Activated naive CD4-positive, alpha-beta T cell (primary cell): ENCODE measurements at places on chromosomes 16 and 17.

DNA sequence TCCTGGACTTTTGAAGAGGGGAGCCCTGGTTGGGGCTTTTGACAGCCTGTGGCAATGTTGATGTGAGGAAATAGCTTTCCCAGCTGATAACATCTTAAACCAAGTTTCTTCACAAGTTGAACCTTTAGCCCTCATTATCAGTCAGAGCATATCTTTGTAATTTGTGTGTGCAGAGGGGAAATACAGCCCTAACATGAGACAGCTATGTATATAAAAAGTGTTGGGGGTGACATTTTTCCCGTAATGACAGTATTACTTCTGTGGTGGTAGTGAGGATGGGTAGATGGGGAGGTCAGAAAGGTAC is 221.1 kb downstream of the FTO start:
- DNase-seq = no peak

- DNase-seq = no peak
Measured at GRCh38 chr17:17347234-17347955, 44.2 kb downstream of the NT5M start.

DNA sequence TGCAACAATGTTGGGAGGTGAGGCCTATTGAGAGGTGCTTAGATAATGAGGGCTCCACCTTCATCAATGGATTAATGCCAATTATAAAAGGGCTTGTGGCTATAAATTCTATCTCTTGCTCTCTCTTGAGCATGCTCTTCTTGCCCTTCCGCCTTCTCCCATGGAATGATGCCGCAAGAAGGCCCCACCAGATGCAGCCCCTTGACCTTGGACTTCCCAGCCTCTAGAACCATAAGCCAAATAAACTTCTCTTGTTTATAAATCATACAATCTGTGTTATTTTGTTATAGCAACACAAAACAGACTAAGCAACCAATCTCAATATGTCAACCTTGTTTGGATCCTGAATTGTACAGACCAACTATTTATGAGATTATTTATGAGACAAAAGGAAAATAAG is 20.0 kb downstream of the MYH10 start:
- DNase-seq = no peak

DNA sequence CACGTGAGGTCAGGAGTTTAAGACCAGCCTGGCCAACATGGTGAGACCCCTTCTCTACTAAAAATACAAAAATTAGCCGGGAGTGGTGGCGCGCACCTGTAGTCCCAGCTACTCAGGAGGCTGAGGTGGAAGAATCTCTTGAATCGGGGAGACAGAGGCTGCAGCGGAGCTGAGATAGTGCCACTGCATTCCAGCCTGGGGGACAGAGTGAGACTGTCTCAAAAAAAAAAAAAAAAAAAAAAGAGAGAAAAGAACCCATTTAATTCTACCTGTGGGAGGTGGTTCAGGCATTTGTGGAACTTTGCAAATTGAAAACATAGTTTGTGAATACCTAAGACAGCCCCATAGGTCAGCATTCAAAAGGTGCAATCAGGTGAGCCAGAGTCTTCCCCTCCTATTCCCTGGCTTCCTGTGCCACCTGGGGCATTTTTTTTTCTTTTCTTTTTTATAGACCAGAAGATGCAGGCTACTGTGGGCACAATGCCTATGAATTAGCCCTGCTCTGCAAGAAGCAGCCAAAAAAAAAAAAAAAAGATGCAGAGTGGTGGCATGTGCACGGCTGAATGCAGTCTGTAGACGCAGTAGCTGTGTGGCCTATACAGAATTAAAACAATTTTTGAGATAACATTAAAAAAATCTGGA is 9.1 kb upstream of the SOCS3 start:
- no peak for DNase-seq

DNA sequence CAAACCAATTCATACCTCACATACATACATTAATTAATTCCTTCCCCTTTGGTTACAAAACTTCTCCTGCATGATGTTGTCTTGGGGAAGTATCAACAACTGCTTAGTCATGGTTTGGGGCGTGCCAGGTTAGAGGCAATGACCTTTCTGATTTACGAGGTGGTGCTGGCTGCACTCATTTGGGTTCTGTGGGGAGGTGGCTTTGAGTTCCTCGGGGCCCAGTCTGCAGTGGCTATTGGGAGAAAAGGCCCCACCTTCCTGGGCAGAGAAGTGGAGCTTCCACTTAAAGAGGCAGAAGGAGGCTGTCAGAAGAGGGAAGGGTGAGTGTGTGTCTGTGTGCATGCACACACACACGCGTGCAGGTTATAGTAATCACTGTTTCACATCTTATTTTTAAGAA is 10.2 kb upstream of the ETV4 start:
- DNase-seq = no peak

- no peak for DNase-seq
Measured at GRCh38 chr17:5838661-5839300, 231.4 kb upstream of the WSCD1 start.

DNA sequence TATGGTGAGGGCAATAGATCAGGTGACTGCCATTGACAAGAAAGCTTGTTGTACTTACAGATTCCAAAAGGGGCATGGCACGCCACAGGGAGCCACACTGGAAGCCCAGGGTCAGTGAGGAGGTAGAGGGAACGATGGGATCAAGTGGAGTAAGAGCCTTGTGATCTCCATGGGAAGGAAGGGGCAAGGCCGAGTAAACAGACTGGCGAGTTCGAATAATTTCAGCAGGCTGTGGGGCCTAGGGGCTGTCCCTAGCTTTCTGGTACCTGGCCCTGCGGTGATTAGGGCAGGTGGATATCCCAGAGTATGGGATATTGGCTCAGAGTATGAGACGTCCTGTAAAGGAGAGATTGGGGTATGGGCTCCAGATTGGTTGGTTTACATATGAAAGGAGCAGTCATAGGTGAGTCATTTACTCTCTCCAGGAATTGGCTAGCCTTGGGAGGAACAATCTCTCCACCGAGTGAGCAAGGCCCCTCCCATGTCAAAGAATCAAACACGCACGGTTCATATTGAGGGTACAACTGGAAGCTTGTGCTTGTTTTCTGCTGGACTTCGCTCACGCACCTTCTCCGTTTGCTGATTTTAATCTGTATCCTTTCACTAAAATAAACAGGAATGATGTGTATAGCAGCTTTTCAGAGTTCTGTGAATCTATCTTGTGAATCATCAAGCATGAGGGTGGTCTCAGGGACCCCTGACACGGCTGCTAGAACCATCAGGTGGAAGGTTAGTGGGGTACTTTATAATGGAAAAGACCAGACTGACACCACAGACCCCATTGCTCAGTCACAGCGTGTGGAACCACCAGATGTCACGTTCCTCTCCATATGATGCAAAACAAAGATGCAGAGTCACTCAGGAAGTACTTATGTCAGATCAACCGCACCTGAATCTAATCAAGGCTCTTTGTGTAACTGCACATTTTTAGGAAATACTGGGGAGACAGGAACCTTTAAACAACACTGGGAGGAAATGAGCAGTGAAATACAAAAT is 27.9 kb downstream of the GABARAPL2 start:
- no peak for DNase-seq

DNA sequence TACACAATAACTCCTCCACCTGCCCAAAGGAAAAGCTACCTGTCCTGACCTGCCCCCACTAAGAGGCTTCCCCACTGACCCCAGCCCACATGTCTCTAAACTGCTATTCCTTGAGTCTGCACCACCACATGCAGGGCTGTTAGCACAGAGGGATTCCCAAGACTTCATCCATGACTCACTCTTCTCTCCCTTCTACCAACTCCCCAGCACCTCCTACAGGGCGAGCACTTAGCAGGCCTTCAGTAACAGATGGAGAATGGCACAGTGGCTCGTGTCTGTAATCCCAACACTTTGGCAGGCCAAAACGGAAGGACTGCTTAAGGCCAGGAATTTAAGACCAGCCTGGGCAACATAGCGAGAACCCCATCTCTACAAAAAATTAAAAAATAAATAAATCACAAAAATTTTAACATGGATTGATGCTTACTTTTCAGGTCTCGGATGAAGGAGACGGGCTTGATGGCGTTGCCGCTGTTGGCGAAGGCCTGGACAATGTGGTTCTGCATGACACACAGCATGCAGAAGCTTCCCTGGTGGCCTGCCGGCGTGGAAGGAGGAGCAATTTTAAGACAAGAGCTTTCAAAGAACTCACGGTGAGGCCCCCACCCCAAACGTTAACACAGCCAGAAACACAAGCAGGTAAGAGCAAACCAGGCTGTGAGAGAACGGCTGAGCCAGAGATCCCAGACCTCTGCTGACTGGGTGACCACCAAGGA is 12.0 kb downstream of the USP36 start:
- no peak for DNase-seq
